Activated T-helper 1 cell treated with anti-CD3 and anti-CD28 coated beads, Interleukin-12 subunit alpha, Interleukin-12 subunit beta, Interleukin-2, Interleukin-4 antibody, amounts not matched to agents 30 ng/mL and 10 ng/mL and 1 ng/mL, durations not matched to agents 14 hours and 24 hours and 36 hours (primary cell): ENCODE measurements at places on chromosomes 2 and 18. TPM values are rescaled to one million over a fixed set of nuclear protein-coding genes. Genes with fewer than 3 reads are reported as not detected.

Gene TTR
- not detected in 2 replicates for total RNA-seq

Gene FANCL
- total RNA-seq = 21.4 and 22.9 TPM in 2 replicates

Gene C2orf68
- 36.3 and 36.7 TPM in 2 replicates for total RNA-seq

Gene TMEM214
- total RNA-seq = 97.5 and 98.1 TPM in 2 replicates

Gene REL
- total RNA-seq = 93.6 and 97.2 TPM in 2 replicates

Gene OR6B2
- total RNA-seq = not detected in 2 replicates

Gene LAMA1
- not detected in 2 replicates for total RNA-seq

Gene ADD2
- 6.9 and 9.0 TPM in 2 replicates for total RNA-seq

Gene IL36B
- not detected in 2 replicates for total RNA-seq

Gene STPG4
- total RNA-seq = 0.34 TPM in 1 of 2 replicates, not detected in the other

Gene ANKRD36B
- total RNA-seq = 37.9 and 39.7 TPM in 2 replicates

Gene ICA1L
- 5.4 and 5.5 TPM in 2 replicates for total RNA-seq

Gene RPRM
- total RNA-seq = 0.20 TPM in 1 of 2 replicates, not detected in the other

Gene THSD7B
- total RNA-seq = not detected in 2 replicates
